ENCODE measurements at places on chromosomes 5 and 9.

DNA sequence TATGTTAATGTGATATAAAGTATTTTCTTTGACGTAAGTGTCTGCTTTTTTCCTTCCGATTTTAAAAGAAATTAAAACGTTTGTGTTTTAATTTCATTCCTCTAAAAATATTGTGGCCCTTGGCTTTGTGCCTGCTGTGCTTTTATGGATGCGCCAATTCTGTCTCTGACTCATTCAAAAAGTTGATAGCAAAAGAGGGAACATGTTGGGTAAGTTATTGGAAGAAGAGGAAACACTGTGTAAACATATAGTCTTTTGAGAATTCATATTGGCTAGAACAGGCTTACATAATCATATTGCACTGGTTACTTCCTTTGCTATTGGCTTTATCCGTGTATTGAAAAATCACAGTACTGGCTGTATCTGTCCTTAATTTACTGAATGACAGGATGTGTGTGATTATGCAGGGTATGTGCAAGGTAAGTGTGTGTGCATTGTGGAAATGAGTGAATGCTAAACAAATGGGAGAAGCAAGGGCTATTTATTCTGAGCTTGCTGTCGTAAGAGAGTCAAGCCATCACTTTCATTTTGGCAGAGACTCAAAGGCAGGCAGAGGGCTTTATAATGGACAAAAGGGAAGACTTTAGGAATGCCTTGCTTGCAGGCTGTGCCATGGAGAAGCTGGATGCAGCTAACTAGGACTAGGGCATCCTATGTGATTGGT is 67.8 kb downstream of the SGCD start:
- ATAC-seq = peak; percentile 61

DNA sequence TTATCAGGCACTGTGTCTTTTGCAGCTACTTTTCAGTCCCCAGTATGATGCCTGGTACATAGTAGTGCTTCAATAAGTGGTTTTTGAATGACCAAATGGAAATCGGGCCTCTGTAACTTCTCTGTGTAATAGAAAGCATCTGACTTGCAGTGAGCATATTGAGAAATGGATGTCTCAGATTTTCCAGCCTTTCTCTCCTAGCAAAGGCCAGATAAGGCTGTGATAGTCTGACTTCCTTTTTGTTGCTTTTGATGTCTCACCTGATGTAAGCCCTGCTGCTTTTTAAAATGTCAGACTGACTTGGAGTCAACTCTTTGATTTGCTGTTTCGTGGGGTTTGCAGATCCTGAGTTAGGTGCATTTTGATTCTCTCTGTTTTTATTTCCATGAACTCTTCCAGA is 590.0 kb upstream of the ZNF608 start:
- ATAC-seq = no peak

GRCh38 chr9:112809351-112809848 is 58.8 kb downstream of the SNX30 start:
- no peak for ATAC-seq

GRCh38 chr5:66426259-66427138 is 169.7 kb upstream of the MAST4 start:
- ATAC-seq = no peak

GRCh38 chr5:72662305-72662704 is 154.2 kb upstream of the TNPO1 start:
- ATAC-seq = no peak

DNA sequence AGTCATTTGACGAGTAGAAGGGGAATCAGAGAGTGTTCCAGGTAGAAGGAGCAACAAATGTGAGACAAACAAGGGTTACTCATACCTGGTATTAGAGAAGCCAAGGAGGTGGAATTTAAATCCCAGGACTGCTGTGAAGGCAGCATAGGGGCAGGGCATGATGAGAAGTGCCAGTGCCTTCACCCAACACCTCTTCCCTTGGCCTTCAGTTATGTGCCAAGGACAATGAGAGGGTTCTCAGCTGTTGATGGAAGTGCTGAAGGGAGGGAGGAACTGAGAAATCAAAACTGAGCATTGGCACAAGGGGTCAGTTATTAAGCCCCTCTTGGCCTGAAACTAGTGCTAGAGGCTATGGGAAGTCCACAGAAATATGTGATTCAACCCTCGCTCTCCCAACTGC is 50.3 kb downstream of the GARNL3 start:
- ATAC-seq = no peak

- no peak for ATAC-seq
Measured at GRCh38 chr5:80403782-80404181, 4.1 kb upstream of the ZFYVE16 start.

DNA sequence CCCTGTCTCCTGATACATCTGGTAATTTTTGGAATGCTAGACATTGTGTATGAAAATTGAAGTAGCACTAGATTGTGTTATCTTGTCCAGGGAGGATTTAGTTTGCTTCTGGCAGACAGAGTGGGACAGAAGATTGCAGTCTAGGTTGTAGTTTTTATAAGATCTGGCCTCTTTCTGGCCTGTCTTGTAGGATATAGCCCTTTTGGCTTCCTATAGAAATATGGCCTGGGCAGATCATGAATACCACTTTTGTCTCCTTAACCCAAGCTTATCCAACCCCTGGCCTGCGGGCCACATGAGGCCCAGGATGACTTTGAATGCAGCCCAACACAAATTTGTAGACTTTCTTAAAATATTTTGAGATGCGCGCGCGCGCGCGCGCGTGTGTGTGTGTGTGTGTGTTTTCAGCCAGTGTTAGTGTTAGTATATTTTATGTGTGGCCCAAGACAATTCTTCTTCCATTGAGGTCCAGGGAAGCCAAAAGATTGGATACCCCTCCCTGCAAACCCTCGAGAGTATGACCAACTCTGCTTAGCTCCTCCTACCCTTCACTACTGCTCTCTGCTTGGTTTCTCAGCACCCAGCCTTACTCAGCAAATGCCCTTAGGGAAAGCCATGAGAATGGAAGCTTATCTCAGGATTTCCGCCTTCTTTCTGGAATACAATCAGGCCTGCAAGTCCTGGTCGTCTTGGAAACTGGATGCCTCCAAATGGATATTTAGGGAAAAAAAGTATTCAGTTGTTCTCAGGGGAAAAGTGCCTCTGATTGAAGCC is 26.5 kb downstream of the ANKRD33B start:
- 0 out of 3 replicates have a peak, but pooled peaks have one; percentile 29 for ATAC-seq

- ATAC-seq = no peak
Measured at GRCh38 chr9:93097511-93098201, 1.6 kb downstream of the CARD19 start.

DNA sequence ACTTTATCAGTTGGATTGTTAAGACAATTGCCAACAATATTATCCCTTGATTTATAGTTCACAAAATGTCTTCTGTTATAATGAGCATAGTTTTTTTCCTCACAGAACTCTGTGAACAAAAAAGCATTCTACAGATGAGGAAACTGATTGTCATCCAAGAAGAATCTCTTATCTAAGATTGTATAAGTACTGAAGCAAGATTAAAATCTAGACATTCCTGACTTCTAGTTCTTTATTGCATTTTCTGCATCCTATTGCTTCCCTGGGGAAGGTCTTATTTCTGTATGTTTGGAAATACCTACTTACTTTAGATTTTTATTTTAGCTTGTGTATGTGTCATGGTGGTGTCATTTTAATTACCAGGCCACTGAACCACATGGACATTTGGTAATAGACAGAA is 884.9 kb upstream of the WWC1 start:
- no peak for ATAC-seq

- ATAC-seq = no peak
Measured at GRCh38 chr5:171906066-171906570, 100.3 kb downstream of the FBXW11 start.

DNA sequence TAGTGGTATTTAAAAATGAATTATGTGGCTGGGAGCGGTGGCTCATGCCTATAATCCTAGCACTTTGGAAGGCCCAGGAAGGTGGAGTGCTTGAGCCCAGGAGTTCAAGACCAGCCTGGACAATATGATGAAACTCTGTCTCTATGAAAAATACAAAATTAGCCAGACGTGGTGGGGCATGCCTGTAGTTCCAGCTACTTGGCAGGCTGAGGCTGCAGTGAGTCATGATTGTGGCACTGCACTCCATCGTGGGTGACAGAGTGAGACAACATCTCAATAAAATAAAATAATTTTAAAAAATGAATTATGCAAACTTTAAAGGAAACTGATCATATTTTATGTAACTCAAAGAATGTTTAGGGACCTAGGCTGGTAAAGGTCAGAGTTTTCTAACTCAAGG is 310.8 kb upstream of the DMRT1 start:
- ATAC-seq = no peak

- ATAC-seq = no peak
Measured at GRCh38 chr5:52063186-52063585, 679.9 kb downstream of the ISL1 start.

DNA sequence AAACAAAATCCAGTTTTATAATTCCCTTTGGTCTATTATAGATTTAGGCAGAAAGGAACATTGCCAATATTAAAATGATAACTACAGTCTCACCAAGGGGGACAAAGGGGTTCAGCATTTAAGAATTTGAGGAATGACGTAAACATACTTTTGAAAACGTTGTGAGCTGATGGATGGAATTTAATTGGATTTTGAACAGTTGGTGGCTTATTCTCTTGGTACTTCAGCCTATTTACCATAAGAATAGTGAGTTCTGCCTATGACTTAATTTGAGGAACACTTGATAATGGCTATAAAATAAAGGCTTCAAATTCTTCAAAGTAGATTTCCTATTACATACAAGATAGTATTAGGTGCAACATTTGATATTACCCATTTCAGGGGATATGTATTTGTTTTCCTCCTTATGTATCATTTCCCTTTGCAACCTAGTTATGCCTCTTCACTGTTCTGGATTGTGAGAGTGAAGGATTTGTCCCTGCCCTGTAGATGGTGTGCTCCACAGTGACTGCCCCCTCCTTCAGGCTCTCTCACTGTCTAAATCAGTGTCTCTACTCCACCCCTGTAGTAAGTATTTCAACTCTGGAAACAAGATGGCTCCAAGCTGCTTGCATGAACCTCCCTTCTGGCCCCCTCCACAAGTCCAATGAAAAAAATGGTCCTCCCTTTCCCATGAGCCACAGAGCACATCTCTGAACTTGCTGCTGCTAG is 225.6 kb downstream of the ARHGEF28 start:
- no peak for ATAC-seq

DNA sequence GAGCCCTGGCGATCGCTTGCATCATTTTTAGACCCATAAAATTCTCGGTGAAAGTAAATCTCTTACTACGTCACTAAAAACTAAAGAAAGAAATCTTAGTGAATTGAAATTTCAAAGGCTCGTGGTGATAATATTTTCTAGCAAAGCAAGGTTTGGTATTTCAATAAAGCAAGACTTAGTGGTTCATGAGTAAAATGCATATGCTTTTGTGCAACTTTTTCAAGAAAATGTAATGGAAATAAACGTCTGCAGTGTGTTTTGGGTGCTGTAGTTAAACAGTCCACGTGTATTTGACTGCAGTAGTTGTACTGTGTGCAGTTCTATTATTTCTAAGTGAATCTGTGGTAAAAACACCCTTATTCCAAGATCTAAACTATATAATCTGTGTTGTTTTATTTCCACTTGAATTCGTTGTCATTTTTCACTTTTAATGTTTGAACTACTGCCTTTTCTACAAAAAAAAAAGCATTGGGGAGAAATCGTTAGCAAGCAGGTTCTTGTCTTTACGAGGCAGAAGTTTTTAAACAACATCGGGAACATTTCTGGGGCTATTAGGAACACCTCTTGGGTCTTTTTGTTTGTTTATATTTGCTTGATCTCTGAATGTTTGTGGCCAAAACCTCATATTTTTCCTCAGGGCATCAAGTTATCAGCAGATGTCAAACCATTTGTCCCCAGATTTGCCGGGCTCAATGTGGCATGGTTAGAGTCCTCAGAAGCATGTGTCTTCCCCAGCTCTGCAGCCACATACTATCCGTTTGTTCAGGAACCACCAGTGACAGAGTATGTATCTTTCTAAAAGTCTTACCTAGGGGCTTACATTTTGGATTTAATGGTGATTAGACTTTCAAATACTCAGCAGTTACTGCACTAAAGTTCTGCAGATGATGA is 960 bp downstream of the SECISBP2 start:
- ATAC-seq = peak; percentile 20

DNA sequence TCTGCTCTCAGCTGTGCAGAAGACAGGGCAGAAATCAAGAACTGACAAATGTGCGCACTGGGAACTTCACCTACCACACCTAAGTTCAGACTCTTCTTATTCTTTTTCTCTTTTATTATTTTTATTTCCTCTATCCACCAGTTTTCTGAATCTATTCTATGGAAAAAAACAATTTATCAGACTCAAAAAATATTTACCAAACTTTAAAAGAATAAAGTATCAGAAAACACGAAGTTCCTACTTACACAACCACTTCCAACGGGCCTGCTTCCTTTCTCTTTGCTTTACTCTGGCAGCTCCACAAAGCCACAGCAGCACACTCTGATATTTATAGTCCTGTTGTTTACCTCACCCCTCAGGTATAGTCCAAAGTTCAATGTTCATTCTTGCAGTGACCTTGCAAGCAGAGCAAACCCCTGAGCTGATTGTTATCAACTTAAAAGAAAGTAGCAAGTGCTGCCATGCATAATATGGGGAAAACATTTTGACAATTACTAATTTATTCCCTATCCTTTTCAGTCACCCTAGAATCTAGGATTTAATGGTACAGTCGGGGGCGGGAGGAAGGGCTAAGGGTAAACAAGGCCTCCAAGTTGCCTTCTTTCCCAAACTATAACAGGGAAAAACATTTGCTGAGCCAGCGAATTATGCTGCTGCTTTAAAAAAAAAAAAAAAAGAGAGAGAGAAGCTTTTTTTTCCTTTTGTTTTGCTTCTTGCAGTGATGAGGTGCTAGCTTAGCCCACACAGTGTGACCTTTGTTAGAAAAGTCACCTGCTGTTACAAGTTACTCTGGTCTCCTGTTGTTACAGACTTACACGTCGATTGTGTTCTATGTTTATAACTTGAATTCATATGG is at the start of gene SELENOP:
SELENOP (minus strand) TSS at position 302 of the 856 bp plus-strand sequence. CDS start 3,539 bp downstream, outside the sequence.
- no peak for ATAC-seq

DNA sequence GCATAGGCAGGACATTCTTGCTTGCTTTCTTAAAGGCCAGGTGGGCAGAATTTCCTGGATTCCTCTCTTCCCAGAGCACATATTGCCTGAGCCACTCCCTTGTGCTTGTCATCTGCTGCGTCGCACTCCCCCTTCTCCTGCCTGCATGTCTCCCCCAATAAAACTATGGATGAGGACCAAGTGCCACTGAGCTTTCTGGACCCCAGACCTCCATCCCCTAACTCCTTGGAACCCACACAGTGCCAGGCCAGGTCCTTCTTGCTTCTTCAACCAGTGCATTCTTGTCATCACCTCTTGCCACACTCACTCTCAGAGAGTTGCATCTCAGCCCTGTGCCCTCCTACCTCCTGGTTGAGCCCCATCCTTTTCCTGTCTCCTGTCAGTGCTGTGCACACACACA is 157.9 kb upstream of the PANK3 start:
- no peak for ATAC-seq

Data from SK-N-SH treated with all-trans-retinoic acid at 6 μM for 48 hours (cell line).